Germinal center (tissue), 1 donor: ENCODE measurements at places on chromosomes 2 and 18.

DNA sequence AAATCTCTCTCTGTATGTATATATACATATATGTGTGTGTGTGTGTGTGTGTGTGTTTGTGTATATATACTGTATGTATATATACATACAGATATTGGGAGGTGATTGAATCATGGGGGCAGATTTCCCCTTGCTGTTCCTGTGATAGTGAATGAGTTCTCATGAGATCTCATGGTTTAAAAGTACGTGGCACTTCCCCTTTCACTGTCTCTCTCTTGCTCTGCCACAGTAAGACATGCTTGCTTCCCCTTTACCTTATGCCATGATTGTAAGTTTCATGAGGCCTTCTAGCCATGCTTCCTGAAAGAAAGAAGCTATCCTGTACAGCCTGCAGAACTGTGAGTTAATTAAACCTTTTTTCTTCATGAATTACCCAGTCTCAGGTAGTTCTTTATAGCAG is 18.8 kb upstream of the CCDC195 start:
- DNase-seq = no peak

GRCh38 chr2:200360364-200360763 is 53.9 kb downstream of the SPATS2L start:
- DNase-seq = no peak

- no peak for DNase-seq
Observed at GRCh38 chr2:27003007-27003406, 29.8 kb upstream of the TMEM214 start.

GRCh38 chr2:42933824-42934254 is 141.5 kb upstream of the HAAO start:
- DNase-seq = no peak

- DNase-seq = peak; percentile 6
Observed at GRCh38 chr2:212777020-212777491, 238.5 kb upstream of the ERBB4 start.

- DNase-seq = no peak
Observed at GRCh38 chr2:38480617-38481016, 103.5 kb upstream of the ATL2 start.

DNA sequence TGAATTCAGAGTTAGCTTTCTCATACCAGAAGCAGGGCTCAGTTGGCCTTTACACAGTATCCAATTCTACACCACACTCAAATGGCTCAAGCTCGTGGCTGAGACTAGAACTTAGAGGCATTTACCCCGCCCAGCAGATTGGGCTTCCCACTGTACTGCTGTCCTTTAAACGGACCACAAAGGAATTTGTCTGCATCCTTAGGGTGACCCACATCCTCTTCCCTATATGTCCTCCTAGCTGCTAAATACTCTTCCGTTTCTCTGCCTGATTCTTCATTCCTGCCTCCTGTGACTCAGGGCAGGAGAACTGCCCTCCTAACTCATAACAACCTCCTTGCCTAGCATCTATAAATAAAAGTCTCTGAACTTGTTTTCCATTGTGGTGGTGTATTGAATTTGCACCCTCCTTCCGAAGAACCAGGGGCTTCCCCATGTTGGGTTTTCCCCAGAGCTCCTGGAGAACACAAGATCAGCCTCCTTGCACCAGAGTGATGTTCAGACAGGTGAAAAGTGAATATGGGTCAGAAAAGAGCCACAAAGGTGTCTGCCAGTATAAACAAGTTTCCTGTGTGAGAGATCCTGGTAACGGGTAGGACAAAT is 32.0 kb upstream of the MC4R start:
- DNase-seq = no peak
